NCI-H187 treated with DMSO at 0.1 percent for 48 hours (cell line): ENCODE measurements at places on chromosomes 6 and 20.

DNA sequence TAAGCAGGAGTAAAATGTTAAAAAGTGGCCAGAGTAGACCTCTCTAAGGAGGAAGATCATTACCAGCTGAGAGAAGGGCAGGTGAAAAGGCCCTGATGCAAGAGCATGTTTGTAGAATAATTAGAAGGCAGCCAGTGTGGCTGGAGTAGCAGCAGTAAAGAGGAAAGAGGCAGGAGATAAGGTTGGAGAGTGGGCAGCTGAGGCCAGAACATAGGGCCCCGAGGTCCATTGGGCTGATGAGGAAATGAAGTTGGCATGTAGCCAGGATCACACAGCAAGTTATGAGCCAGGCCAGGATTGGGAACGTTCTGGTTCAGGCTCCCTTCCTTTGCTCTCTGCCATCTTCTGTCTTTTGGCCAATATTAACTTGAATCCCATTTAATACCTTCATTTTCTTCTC, 51.6 kb downstream of the RALY start:
- DNase-seq, result no peak

DNA sequence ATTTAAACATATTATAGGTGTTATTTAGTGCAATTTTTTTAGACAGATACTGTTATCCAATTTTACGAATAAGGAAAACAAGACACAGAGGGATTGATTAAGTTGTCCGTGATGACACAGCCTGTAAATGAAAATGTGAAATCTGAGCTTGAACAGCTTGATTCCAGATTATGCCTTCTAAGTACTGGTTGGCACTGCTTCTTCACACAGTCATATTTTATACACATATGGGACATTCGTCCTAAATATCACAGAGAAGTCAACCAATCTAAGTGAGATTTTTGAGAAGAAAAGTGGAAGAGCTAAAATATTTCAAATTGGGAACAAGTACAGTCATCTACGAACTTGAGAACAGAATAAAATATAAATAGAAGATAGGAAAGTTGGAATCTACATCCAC, 756.3 kb downstream of the BCKDHB start:
- no peak for DNase-seq

DNA sequence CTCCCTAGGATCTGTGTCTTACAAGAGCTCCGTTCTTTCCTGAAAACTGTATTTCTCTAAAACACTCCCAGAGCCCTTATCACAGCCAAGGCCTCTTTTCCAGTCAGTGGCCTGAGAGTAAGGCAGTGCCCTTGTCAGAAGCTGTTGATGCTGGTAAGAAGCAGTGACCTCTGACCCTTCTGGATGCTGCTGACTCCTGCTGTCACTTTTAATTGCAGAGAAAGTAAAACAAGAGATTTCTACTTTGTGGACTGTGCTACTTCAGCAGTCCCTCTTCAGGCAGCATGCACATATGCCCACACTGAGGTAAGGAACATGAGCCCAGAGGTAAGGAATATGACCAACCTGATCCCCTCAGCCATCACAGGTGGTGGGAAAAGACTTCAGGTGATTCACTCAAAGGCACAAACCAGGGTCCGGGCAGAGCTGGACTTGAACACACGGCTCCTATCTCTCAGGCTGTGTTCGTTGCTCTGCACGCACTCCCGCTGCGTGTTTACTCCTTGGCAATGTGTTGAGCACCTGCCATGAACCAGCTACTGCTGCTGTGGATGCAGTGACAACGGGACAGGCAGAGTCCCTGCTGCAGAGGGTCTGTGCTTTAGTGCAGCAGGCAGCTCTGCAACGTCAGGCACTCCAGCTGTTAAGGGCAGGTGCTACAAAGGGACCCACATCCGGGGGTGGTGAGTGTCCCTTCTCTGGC, 201.9 kb upstream of the CST7 start:
- DNase-seq, result no peak

GRCh38 chr6:47135772-47136171, 93.6 kb upstream of the ADGRF1 start:
- no peak for DNase-seq

DNA sequence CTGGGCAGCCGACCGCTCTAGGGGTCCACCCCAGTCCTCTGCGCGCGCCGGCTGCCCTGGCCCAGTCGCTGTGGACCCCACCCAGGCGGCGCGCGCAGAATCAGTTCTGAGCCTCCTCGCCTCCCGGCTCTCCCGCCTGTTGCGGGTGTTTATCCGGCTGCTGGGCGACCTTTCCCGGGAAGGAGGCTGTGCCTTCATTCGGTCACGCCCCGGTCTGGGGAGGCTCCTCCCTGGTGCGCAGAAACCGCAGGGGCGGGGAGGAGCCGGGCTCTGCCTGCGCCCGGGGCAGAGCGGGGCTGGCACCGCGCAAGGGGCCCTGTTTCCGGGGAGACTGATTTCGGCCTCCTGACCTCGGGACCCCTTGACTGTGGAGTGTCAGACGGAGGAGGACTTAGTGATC, 80.8 kb upstream of the EYS start:
- no peak for DNase-seq

- DNase-seq, result no peak
These were observed 332.6 kb downstream of the NRN1 start for GRCh38 chr6:5674141-5674540.

DNA sequence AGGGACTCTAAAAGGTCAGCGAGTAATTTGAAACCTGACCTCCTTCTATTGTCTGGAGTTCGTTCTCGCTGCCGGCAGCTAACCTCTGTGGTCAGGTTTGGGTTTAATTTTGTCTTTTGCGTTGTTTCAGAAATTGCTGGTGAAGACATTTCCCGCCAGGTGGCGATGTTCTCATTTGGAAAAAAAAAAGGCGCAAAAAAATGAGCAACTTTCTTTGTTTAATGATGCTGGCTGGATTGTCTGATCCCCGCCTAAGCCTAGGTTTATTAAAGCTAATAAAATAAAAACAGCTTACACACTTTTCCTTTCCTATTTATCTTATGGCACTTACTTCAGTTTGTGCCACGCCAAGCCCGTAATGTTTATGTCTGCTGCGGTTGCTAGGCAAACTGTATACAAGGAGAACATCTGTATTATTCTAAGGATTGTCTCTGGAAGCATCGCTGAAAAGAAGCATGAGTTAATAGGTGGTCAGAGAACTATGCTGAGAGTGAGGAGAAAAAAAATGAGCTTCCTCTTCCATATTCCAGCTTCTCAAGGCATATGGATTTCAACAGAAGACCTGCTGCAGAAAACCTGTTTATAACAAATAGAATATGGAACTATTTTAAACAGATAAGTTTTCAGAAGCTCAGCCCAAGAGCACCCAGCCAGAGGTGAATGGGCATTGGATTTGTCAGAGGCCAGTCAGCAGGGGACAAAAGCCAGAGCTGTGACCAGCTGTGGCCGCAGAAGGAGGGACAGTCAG, 205.7 kb downstream of the DOK5 start:
- DNase-seq, result no peak

DNA sequence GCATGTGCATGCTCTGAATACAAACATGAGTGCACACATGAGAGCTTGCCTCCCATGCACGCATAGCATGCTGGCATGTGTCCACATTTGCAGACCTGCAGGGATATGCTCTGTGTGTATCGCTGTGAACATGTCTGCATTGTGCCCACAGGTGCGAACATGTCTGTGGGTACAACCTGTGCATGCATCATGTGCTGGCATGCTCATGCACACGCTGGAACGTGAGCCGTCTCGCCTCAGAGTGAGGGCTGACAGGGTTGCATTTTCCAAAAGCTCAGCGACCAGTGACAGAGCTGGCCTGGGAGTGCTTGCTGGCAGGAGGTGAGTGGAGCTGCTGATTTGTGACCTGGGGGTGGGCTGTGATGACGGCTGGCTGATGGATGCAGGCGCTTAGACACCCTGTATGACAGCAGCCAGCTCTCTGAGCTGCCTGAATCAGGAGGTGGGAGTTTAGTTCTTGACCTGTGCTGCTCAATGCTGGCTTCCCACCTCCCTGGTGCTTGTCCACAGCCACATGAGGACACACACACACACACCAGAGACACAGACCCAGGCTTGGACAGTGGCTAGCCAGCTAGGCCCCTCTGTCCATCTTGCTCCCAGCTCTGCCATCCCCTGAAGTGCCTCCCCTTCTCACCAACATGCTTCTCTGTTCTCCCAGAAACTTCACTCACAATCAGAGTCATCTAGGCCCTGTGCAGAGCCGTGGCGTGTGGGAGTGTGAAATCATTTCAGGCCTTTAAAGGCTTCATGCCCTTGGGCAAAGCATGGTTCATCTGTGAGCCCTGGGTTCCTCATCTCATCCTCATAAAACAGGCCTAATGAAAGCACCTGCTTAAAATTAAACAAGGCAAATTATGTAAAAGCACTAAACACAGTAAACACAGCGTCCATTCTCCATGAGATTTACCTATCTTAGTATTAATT, 51.4 kb downstream of the CD40 start:
- no peak for DNase-seq

GRCh38 chr6:166559211-166559610, 27.3 kb downstream of the RAMACL start:
- no peak for DNase-seq

DNA sequence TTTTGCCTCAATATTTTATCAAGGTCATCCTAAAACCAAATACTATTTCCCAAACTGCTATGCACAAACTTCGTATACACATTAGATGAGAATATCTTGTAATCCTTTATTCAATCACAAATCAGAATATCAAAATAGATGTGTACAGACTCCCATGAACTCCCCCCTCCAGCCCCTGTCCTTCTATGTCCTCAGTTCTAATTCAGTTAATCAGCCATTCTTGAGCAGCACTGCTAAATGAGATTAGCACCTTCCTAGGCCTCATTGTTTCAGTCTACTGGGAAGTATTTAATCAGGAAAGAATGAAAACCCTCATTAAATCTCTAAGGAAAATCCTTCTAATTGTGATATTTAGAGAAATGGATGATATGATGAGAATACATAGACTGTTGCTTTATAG, 36.6 kb downstream of the RCAN2 start:
- DNase-seq, result no peak

DNA sequence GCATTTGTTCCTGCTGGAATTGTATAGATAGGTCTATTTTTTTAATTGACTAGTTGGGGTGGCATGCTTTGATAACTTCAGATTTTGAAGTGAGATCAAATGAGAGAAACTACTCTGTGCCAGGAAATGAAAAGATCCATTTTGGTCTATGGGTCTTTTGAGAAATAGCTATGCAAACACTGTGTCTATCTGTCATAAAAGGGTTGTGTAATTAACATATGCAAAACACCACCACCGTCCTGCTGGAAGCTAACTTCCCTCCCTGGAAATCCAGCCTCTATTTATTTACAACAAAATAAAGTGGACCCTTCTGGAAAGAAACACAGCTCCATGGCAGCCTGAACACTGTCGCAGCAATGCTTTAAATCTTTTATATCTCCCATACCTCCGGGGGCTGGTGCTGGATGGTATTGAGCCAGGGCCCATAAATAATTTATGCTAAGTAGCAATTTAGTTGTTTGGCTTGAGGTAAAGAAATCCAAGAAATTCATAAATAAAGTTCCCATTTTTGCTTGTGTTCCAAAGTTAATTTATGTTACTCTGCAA, 244.2 kb upstream of the POU3F2 start:
- DNase-seq, result no peak

- DNase-seq, result no peak
These were observed 11.7 kb downstream of the SLC23A2 start for GRCh38 chr20:4989570-4989969.

- no peak for DNase-seq
These were observed 352.4 kb downstream of the LAMA2 start for GRCh38 chr6:129235167-129236000.

- DNase-seq, result no peak
These were observed 653 bp downstream of the NAA20 start for GRCh38 chr20:20017844-20018185.

DNA sequence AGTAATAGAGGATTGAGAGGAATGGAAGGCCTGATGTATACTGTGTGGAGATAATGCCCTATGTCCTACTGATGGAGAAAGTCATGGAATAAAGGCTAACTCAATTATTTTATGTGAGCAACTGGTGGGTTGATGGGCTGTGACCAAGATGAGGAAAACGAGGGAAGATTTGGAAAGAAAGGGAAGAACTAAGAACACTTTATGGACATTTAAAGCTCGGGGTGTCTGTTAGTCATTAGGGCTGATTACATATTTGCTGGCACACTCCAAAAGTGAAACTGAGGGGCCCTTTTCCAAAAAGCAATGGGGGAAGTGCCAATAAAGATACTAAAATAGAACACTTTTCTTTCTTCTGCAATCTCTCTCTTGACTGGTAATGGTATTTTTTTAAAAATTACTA, 439.5 kb downstream of the PLCB1 start:
- DNase-seq, result no peak

DNA sequence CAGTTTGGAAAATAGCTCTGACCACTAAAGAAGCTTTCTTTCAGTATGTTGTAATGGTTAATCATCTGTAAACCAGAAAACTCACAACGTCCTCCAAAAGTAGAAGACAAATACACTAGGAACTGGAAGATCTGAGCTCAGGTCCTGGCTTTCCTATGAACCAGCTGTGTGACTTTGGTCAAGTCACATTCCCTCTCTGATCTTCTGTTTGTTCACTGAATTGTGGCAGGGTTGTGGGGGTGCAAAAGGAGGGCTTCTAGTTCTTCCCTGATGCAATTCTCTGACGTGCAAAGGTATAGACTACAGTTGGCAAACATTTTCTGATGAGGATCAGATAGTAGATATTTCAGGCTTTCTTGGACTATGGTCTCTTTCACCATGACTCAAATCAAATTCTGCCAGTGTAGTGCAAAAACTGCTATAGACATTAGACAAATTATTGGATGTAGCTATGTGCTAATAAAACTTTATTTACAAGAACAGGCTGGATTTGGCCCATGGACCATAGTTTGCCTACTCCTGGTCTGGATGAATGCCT, 44.9 kb downstream of the ATXN1 start:
- no peak for DNase-seq

DNA sequence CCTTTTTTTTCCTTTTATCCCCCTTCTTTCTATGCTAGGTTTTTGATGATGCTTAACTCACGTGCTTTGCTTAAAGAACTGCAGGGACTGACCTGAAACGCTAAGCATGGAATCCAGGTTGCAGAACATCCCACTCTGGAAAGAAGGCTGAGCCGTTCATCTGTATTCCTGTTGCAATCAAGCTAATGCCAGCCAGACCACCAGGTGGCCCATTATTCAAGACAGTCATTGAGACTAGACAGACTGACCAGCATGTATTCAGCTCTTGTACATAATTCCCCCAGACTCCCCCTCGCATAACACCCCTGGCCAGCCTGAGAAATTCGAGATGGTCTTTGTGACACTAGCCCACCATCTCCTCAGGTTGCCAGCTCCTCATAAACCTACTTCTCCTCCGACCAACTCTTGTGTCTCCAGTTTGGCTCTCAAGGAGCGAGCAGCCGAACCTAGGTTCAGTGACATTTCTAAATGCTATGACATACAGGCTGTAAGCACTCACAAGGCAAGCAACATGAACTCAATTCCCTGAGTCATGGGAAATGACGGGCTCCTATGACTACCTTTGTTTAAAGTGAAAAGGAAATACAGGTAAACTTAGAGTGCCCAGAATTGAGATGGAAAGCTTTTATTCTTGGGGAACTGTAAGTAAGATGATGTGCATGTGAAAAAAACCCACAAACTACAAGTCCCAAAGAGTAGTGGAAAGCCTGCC, 309.3 kb upstream of the CDYL start:
- no peak for DNase-seq

GRCh38 chr6:87297119-87297518, 25.3 kb upstream of the SMIM8 start:
- no peak for DNase-seq

- DNase-seq, result no peak
These were observed at the start of gene RIMS1 for GRCh38 chr6:71886184-71887005. Gene RIMS1, plus strand, starts transcription at chr6:71886550. Its CDS starts 474 bp downstream, at chr6:71887024.

GRCh38 chr6:17705778-17706579, 746 bp downstream of the NUP153 start:
- DNase-seq, result no peak
